ENCODE measurements at places on chromosomes 3 and 15.

- DNase-seq, result no peak
Observed at GRCh38 chr15:43942194-43942593, 115.4 kb downstream of the WDR76 start.

- DNase-seq, result no peak
Observed at GRCh38 chr15:99467338-99467720, 98.5 kb upstream of the MEF2A start.

DNA sequence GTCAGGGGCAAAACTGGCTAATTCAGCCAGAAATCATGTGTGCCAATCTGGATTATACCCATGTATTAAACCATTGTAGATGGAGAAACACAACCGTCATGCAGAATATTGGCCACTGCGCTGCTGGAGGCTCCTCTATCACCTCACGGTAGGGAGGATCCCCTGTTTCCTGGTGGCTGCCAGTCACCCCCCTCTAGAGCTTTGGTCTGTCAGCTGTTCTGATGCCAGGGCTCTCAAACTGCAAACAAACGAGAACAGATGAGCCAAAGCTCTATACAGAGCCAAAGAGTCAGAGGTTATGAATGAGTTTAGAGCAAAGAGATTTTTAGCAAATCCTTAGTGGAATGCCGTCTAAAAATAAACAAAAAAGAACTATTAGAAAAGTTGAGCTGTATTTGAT, 62.5 kb downstream of the IL20RB start:
- no peak for DNase-seq

DNA sequence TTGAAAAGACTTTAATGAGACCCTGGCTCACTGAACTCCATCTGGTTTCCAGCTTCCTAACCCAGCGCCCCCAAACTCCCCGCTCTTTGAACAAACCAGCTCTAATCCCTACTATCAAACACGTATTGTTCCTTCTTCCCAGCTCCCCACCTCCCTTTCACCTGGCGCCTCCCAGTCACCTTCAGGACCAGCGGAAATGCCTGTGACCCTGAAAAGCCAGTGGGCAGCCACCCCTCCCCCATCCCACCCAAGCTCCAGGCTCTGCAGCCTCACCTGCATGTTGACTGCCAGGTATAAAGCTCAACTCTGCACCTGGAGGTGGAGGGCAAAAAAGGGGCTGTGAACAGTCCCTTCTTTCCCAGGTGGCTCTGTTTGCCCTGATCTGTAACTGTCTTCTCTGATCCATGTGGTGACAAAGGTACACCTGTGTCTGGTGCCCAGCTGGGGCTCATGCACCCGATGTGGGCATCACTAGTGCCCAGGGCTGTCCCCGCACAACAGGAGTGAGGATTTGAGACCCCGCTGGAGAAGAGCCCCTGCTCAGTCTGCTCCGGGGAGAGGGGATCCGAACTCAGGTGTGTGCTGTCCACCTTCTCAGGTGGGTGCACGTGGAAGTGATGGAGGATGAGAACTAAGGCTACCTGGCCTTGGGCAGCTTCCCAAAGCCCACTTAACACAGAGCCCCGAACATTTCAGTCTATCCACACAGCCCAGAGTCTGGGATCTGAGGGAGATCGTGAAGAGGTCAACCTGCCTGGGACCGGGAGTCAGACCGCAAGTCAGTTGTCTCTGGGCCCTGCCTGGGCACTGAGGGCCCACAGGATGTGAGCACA, 128.9 kb downstream of the NSMCE3 start:
- no peak for DNase-seq

DNA sequence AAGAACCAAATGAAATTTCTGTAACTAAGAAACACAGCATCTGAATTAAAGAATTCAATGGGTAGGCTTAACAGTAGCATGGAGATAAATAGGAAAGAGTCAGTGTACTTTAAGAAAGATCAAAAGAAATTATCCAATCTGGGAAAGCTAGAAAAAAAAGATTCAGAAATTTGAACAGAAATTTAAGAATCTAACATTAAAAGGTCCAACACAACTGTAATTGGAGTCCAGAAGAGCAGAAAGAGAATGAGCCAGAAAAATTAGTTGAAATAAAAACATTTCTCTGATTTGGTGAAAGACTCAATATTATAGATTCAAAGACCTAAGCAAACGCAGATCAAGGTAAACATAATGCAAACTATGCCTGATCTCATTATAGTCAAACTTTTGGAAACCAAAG, 187.1 kb downstream of the C3orf38 start:
- DNase-seq, result no peak

GRCh38 chr3:101611023-101611422, 37.0 kb downstream of the PCNP start:
- DNase-seq, result no peak

- DNase-seq, result no peak
Observed at GRCh38 chr3:31247850-31248562, 284.7 kb upstream of the STT3B start.

- no peak for DNase-seq
Observed at GRCh38 chr3:134068429-134068828, 38.7 kb upstream of the SLCO2A1 start.

DNA sequence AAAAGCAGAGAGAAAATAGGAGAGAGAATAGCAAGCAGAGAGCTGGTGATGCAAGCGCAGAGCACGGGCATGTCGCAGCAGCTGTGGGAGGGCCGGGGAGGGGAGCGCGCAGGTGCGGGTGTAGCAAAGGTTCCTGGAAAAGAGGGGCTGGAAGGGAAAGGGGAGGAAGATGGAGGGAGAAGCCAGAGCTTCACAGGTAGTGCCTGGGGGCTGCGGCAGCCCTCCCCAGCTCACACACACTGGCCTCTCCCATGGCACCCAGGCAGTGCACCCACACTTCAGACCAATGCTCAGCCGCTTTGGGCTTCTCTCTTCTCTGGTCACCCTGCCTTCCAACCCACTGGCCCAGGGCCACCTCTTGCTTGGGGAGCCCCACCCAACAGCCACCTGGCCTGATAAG, 72.1 kb downstream of the ADAMTS7 start:
- DNase-seq, result no peak

GRCh38 chr3:121976727-121977126, 45.3 kb downstream of the ILDR1 start:
- DNase-seq, result no peak

DNA sequence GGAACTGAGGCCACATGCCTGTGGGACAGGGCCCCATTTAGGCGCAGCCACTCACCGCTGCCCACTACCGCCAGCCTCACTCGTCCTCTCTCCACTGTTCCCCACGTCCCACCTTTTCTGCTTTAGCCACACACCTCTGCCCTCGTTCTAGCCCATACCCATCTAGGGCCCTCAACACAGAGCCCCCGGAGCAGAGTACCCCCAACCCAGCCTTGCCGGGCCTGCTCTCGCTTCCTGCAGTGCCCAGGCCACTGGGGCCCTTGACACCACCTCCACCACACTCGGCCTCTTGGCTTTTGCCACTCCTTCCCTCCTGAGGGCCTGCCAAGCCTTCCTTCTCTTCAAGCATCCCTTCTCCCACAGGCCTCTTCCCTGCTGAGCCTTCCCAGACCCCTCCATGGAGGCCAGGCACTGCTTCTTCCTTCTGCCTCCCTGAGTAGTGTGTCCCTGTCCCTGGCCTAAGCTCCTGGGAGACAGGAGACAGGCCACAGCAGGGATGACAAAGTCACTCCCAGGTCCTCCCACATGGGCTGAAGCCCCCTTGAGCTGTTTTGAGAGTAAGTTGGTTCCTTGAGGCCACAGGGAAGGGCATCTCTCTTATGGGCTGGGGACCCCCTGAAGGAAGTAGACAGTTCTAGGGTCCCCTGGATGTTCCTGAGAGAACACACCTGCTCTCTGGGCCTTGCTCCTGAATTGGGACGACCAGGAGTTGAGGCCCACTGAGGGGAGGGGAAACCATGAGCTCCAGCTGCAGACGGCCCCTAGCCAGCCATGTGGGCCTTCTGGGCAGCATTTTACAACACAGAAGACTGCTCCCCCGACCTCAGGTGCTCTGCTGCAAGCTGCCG, 4.4 kb downstream of the PRSS50 start:
- no peak for DNase-seq

GRCh38 chr15:22839046-22839695, 705 bp downstream of the NIPA2 start:
- DNase-seq, result no peak

DNA sequence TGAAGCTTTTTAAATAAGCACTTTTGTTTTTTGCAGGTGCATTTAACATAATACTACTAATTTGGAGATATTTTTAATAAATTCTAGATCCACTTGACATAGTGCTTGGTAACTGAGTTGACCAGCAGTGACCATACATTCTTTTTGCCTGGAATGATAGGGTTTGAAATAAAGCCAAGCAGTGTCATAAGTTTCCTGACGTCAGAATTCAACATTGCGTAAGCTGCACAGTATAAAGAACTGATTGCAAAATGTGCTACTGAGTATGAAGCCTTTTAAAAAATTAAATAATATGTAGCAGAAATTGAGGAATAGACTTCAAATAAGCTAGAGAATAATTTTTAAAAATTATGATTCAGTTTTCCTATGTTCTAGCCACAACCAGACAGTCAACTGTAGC, 454.6 kb upstream of the ARPP21 start:
- no peak for DNase-seq

- DNase-seq, result no peak
Observed at GRCh38 chr3:145429546-145429945, 731.4 kb downstream of the PLOD2 start.

DNA sequence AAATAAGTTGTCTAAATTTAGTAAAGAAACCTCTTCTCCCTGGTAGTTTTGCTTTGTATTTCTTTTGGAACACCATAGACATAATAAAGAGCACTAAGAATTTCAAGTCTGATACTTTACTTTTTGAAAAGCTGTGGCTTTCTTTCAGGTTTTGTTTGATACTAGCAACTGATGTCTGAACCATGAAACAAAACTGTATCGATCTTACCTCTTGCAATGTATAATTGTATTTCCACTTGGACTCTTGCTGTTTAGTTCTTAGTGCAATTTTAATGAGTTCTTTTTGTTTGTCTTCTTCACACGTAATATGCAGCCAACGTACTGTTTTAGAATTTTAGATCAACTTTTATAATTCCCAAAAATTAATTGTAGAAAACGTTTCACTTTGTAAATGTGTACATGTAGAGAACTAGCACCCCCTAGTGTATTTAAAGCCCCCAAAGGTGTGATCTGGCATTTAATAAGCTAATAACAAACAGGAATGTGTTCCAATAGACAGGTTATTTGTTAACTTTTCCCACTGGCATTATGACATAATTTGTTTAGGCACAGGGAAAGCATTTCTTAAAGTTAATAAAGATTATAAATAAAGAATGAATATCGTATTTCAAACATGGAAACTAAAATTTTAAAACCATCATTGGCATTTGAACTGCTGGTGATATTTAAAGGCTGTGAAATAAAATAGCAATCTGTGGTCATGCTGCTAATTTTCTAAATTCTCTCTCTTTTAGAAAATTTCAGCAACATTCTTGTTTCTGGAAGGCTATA, 289.1 kb upstream of the DNAJC19 start:
- no peak for DNase-seq

DNA sequence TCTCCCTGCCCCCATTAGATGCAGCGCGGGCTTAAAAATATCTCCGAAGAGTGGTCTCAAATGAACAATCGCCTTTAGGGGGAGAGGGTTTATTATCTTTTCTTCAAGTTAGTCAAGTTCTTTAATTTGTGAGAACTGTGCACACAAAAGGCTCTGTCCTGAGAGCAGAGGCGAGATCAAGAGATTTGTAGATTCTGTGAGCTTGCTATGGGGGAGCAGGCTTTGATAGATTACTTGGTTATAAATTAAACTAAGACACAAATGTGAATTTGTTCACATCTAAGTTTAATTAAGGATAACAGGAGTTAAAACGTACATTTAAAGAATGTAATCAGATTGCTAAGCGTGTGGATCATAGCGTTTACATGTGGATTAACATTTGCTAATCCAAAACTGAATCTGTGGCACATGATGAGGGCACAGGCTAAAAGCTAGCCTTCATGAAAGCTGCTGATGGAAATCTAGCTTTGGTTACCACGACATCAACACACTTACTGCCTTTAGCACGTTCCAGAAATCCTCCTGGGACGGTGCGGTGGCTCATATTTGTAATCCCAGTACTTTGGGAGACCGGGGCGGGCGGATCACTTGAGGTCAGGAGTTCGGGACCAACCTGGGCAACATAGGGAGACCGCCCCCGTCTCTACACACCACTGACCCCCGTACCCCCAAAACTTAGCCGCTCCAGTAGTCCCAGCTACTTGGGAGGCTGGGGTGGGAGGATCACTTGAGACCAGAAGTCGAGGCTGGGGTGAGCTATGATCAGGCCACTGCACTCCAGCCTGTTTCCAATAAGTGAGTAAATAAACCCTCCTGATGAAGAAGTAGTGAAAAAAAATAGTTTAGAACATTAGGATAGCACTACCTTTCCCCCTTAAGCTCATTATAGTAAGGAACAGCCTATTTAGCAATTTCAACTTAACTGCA, 1.0 kb upstream of the PRTG start:
- DNase-seq, result no peak

DNA sequence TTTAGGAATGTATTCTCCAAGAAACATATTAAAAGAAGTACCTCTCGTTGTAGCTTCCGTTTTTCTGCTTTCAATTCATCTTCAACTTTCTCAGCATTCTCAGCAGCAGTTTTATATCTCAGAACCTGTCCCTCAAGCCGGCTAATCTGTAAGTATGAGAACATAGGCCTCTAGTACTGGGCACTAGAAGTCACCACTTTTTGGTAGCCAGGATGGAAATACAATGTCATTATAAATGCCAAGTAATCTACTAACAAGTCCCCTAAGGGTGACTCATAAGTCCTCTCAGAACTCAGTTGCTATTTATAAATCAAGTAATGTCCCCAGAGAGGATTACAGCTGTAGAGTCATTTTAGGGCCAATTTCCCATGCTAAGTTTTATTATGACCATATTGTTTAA, 61.1 kb downstream of the MLH1 start:
- DNase-seq, result peak; percentile 78

- DNase-seq, result no peak
Observed at GRCh38 chr3:4245671-4246070, 57.5 kb upstream of the SETMAR start.

DNA sequence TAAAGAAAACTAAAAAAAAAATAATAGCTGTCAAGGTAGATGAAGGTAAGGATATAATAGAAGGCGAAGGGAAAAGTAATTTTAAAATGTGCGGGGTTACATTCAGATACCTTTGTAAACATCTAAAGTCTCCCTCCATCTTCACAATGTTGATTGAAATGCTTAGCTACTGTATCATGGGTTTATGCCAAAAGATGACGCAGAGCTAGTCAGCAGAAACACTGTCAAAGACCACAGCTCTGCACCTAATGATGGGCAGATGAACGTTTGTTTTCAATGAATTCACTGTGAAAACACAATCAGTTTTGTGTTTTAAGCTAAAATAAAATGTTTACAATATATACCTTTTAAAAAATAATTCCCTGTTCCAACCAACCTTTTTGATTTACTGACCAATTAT, 61.2 kb downstream of the RFTN1 start:
- DNase-seq, result no peak

DNA sequence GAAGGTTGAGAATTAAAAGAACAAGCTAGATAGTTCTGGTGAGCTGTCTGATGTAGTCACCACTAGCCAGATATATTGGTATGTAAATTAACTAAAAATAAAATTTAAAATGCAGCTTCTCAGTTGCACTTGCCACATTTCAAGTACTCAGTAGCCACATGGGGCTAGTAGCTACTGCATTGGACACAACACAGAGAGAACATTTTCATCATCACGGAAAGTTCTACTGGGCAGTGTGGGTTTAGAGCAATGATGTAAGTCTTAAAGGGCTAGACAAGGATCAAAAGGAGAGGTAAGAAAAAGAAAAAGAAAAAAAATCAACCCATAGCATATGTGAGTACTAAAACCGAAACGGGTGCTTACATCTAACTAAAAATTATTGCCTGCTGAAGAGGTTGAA, 282.4 kb upstream of the LRRFIP2 start:
- DNase-seq, result no peak

GRCh38 chr15:41594801-41595746, 36.1 kb downstream of the TYRO3 start:
- no peak for DNase-seq

Measured in GM04503 (cell line).